ENCODE measurements at places on chromosomes 5 and 9.

- DNase-seq, result no peak
Observed at GRCh38 chr5:142982821-142983200, 212.6 kb downstream of the ARHGAP26 start.

- no peak for DNase-seq
Observed at GRCh38 chr9:87712801-87713277, 13.1 kb upstream of the CTSL start.

DNA sequence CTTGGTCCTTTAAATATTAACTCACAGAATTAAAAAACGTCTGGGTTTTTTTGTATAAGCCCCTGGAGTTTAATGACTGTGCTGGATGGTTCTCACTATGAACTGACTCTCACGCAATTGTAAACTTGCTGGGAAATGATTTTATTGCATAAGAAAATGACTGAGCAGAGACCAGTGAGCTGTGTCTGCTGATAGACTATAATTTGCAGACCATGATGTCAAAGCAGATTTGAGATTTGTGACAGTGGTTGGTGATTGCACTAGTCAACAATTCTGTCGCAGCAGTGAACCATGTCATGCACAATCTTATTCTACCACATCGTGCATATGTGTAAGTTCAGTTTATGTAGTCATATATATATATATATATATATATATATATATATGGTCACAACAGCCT, 85.7 kb upstream of the C9orf72 start:
- DNase-seq, result no peak

DNA sequence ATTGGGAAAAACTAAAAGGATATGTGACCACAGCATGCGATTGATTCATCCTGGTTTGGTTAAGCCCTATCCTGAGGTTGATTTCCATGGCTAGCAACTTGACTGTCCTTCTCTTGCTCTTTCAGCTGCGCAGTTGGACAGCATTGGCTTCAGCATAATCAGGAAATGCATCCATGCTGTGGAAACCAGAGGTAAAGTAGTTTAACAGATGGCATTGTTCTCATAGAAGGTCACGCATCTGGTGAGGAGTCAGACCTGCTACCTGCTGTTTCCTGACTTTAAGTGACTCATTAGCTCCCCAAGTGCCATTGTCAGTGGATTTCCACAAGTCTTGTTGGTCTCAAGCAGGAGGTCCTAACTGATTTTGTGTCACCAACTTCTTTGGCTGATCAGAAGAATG, 266.9 kb downstream of the ARHGAP26 start:
- no peak for DNase-seq

DNA sequence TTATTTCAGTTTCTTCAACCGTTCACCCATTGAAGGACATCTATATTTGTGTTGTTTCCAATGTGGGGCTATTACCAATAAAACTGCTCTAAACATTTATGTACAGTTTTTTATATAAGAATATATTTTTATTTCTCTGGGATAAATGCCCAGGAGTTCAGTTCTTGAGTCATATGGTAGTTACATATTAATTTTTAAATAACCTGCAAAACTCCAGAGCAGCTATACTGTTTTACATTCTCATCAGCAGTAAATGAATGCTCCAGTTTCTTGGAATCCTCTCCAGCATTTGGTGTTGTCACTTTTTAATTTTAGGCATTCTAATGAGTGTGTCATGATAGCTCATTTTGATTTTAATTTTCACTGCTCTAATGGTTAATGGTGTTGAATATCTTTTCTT, 36.2 kb downstream of the CDK7 start:
- no peak for DNase-seq

DNA sequence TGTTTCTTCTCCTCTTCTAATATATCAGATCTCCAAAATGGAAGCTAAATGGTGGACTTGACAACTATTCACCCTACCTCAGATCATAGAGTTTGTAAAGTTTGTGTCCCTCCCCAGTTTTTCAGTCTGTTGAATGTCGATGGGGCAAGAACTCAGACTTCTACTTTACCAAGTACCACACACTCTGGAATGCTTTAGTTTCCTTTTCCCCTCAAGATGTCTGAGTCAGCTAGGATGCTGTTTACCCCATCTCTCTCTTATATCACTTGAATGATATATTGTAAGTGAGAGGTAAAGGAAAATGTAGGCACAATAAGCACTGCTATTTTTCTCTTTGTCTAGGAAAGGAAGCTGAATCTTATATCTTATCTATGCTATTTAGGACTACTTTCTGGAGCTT, 25.9 kb upstream of the TAL2 start:
- no peak for DNase-seq

DNA sequence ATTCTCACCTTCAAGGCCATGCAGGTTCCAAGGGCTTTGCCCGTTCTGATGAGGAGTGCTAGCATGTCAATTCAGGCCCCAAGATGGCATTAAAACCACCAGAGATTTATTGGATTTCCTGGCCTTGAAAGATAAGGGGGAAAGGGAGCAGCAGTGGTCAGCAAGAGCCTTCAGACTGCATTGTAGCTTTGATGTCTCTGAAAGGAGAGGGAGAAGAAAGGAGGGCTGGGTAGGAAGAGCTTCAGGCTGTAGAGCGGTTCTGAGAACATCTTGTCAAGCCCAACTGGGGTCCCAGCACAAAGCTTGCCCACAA, 41.8 kb upstream of the FGF1 start:
- DNase-seq, result no peak

GRCh38 chr5:143946837-143947236, 134.9 kb downstream of the HMHB1 start:
- no peak for DNase-seq

DNA sequence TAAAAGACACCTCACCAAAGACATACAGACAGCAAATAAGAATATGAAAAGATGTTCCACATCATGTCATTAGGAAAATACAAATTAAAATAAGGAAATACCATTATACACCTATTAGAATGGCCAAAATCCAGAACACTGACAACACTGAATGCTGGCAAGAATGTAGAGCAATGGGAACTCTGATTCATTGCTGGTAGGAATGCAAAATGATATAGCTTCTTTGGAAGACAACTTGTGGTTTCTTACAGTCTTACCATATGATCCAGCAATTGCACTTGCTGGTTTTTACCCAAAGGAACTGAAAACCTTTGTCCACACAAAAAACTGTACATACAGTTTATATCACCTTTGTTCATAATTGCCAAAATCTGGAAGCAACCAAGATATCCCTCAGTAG, 6.5 kb downstream of the TMEM161B start:
- no peak for DNase-seq

GRCh38 chr5:38641003-38641402, 84.6 kb upstream of the LIFR start:
- no peak for DNase-seq

GRCh38 chr5:131322926-131323325, 59.1 kb downstream of the CDC42SE2 start:
- no peak for DNase-seq

- no peak for DNase-seq
Observed at GRCh38 chr5:87136733-87137132, 130.9 kb upstream of the RASA1 start.
